Activated effector memory CD4-positive, alpha-beta T cell treated with Interleukin-2 at 50 U/mL for 16 hours (primary cell): ENCODE measurements at places on chromosomes 6 and 20.

- DNase-seq = peak; percentile 72
Observed at GRCh38 chr20:24027229-24027628, 38.6 kb upstream of the GGTLC1 start.

GRCh38 chr6:7471171-7471570 lies 70.3 kb upstream of the DSP start:
- no peak for DNase-seq

GRCh38 chr6:110550353-110550752 lies 73.9 kb upstream of the SLC22A16 start:
- no peak for DNase-seq

GRCh38 chr20:15789079-15789478 lies 784.2 kb downstream of the KIF16B start:
- DNase-seq = no peak

GRCh38 chr6:37260444-37260843 lies 2.5 kb upstream of the TMEM217 start:
- DNase-seq = no peak

DNA sequence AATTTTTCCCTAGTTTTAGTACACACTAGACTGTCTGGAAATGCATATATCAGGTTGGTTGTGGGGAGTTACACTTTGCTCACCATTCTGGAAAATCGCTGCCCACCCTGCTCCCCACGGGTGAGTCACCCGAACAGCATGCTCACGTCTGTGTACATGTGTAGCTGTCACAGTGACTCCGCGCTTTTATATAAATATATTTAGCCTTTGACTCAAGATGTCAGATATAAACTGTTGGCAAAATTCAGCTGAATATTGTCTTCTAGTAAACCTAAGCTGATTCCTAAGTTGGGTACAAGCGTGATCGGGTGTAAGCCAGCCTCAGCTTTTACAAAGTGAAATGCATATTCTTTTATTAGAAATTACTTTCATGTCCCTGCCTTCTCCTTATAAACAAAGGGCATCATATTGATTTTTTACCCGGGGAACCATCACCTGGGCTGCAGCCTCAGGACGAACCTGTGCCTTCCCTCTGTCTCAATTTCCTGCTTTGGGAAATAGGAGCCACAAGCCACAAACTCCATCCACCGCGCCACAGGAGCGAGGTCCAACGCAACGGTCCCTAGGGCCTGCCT lies 4.3 kb downstream of the SDCBP2 start:
- DNase-seq = no peak

DNA sequence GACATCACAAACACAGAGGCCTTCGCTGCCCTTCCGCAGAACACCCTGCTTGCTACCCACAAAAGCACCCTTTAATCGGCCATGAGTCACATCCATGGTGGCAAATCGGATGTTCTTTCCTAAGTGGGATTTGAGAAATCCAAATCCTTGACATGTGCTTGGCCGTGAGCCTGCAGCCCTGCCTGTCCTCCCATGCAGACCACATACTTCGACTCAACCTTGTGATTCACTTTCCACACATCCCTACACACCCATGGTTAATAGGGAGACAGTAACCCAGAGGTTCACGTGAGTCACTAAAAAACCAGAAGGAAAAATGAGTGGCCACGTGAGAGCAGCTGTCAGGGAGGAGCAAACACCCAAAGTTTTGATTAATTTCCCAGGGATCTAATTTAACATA lies 19.4 kb downstream of the RAMACL start:
- DNase-seq = no peak

GRCh38 chr6:44956396-44956795 lies 371.7 kb upstream of the RUNX2 start:
- DNase-seq = no peak

DNA sequence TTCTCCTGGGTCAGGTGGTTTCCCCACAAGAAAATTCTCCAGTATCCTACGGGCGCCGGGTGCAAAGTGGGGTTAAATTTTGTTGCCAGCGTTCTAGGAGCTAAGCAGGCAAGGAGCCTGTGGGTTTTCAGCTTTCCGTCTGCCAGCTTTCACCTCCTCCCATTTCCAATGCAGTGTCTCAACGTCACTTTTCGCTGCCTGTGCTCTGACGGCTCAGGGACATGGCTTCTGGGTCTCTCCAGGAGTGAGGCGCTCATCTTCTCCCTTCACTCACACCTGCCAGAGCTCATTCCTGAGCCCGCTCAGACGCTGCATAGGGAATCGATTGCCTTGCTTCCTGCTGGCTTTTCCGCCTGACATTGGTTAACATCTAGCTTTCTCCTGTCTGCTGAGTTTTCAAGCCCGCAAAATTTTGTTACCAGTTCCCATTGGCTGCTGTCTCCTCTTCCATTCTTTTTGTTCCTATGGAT lies 7.3 kb upstream of the NAA20 start:
- DNase-seq = no peak

DNA sequence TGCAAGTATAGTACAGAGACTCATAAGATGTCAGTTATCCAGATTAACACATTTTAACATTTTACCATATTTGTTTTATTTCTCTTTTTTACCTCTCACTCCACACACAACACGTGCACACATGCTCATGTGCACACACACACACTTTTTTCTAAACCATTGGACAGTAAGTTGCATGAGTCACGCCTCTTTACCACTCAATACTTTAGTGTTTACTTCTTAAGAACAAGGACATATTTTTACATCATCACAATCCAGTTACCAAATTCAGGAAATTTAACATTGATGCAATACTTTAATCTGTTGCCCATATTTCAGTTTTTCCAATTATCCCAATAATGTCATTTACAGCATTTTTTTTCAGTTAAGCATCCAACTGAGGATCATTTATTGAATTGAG lies 109.0 kb downstream of the RIN2 start:
- DNase-seq = no peak

- DNase-seq = no peak
Observed at GRCh38 chr6:37820718-37821079, 1.2 kb downstream of the ZFAND3 start.

DNA sequence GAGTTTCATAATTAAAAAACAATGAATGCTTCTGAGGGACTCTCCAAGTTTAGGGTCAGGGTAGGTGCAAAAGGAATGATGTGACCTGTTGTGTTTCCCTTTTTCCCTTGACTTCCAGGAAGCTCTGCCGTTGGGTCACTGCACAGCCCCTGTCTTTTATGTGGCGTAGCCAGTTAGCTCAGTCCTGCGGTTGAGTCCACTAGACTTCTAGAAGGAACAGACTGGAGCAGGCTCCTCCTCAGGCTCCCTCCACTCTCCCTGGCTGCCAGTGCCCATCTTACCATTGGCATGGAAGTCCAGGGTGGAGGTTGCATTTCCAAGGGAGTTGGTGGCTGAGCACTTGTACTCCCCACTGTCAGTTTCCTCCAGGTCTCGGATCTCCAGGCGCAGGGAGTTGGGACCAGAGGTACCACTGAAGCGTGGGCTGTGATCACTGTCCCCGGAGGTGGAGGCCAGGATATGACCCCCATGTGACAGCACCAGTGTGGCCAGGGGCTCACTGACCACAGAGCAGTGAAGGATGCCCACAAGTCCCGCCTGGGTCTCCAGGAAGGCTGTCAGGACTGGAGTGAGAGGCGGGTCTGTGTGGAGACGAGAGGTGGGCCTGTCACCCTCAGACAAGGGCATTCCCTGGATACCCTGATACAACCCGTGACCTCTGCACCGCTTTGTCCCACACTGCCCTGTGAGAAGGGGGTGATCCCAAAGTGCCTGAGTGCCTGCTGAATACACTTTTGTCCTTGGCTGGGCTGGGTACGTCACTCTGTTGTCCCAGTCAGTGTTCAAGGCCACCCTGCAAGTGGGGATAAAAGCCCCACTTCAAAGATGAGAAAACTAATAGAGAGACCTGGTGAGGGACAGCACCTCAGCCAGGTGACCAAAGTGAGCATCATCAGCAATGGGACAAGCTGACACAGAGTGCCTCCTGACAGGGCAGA lies 11.1 kb downstream of the SIGLEC1 start:
- no peak for DNase-seq

- DNase-seq = peak; percentile 61
Observed at GRCh38 chr6:7106752-7107577, 796 bp upstream of the RREB1 start.

DNA sequence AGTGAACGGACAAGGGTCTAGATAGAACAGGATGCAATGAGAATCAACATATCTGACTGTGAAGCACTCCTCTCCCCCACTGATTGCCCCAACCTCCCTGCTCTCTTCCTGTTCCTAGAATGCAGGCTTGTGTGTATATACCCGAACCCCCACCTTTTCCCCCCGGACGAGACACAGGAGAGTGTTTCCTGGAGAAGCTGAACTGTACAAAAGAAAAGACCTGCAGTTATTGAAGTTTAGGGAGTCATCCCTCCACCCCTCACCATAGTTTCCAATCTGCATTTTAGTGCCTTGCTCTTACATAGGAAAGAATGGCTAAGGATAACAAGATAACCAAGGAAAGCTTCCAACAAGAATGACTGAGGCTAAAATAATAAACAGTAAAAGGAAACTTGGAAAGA lies 55.5 kb upstream of the PDE10A start:
- no peak for DNase-seq

- DNase-seq = no peak
Observed at GRCh38 chr20:63177785-63178445, 38.0 kb downstream of the YTHDF1 start.

- DNase-seq = no peak
Observed at GRCh38 chr6:112359863-112360262, 12.7 kb downstream of the RFPL4B start.

GRCh38 chr6:22980446-22980845 lies 411.1 kb downstream of the HDGFL1 start:
- DNase-seq = no peak

DNA sequence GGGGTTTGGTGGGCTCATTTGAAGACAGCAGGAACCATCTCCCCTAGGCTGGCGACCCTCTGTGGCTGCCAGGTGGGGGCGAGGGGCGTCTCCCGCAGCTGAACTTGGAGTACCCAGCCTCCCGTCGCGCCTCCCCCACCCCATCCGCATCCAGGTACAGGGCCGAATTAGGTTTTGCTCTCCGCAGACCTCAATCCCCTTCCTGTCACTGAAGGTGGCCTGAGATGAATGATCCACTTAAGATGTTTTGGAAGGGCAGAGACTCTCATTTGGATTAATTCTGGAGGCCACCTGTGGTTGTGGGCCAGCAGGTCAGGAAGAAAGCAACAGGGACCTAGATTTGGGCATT lies 493 bp downstream of the CD83 start:
- DNase-seq = no peak

DNA sequence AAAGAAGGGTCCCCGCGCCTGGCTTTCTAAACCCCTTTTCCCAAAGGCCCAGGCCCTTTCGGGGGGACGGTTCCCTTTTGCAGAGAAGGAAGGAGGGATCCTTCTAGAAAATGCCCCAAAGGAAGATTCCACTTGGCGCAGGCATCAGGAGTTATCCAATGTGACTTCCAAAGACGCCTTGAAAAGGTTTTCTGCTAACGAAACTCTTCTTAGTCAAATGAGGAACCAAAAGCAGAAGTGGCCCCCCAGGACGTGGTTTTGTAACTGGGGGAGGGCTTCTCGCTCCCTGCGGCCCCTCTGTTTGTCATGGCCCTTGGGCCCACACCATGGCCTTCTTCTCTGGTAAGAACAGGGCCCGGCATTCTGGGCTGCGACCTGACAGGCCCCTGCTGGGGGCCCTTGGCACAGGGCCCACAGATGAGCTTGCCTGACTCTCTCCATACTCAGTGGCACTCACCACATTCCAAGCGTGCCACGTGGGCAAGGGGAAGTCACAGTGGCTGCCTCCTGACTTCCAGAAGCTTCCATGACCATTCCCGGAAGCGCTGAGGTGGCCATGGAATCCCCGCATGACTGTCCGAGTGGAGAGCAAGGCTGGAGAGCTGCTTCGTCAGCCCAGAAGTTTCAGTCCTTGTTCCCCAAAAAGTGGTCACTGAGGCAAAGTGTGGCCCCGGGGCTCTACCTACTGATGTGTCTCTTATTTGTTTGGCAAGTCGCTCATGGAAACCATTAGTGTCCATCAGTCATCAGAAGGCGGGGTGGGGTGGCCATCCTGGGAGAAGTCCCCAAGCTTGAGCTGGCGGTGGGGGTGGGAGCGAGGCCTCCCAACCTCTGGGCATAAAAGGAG lies 834 bp upstream of the CTSZ start:
- no peak for DNase-seq

DNA sequence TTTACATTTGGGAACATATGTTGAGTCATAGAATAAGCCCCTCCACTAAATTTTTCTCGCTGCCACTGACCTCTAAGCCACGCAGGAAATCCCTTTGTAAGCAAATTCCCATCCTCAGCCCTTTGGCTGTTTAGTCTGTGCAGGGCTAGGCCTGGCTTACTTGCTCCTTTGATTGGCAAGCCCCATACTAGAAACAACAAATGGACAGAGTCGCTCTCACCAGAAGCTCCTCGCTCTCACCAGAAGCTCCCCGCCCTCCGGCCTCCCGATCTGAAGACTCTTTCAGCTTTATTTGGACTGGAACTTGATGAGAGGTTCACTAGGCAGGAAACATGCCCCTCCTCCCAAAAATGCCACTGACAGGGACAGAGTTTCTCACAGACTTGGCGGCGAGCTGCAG lies 149.2 kb upstream of the EXOC2 start:
- DNase-seq = no peak

DNA sequence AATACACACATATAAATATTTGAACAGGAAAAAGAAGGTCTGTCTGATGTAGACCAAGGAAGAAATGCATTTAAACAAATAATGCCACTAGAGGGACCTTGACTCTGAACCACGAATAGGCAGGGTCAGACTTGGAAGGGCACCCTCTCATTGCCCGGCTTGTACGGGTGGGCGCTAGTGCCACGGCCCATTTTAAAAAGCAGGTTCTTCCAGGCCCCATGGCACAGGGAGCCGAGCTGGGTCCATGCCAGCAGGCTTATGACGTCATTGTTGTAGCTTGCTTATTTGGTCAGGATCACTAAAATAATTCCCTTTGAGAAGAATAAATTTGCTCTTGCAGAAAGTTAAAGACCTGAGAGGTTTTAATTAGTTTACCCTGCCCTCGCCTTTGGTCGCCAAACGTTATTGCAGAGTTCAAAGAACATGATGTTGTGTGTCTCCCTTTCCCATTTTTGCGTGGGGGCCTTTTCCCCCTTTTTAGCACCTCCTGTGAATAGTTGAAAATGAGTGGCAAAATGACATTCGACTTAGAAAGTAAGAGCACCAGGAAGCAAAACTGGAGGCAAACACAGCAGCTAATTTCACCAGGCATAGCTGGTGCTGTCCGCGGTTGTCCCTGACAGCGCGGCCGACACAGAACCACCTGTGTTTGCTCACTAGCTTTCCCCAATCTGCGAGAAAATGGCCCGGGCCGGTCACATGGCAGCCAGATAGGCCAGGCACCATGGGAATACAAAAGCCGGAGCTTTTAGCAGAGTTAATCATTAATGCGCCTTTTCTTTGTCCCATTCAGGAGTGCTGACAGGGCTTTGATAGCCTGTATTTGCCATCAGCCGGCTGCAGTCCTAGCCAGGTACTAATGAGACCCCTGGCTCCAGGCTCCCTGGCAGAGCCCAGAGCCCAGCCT lies 93.8 kb downstream of the FOXA2 start:
- no peak for DNase-seq

DNA sequence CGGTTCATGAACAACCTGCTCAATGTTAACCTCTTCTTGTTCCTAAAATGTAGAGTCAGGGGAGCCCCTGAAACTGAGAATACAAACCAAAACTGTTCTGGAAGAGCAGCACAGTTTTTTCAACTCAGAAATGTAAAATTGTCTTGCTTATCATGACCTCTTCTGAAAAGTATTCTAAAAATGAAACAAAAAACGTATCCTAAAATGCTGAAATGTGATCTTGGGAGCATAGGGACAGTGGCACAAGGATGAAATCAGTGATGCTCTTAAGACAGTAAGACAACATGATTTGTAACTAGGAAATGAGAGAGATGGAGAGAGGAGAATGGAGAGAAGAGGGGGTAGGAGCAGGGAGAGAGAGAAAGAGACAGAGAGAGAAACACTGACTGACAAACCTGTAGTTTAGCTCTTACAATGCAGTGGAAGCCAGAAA lies 27.5 kb downstream of the NCOA7 start:
- no peak for DNase-seq
